T-helper 17 cell (primary cell): ENCODE measurements at places on chromosomes 4 and X. TPM values are rescaled to one million over a fixed set of nuclear protein-coding genes. Genes with fewer than 3 reads are reported as not detected.

DNA sequence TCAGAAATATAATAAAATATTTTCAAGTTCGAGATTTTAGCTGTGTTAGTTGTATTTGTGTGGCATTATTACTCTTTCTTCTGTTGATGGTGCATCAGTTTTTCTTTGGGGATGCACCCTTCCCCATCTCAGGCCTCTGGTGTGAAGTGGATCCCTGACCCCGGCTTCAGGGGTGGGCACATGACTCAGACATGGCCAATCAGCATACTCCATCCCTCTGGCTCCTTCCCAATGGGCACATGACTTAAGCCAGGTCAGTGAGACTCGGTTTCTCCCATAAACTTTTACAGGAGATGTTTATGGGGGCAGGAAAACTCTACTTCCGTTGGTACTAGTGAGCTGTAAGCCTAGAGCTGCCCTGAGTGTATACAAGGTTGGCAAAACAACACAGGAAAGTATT, 3.0 kb upstream of the KIT start:
- DNase-seq: no peak
- H3K4me1 ChIP-seq: peaks cover 6% of the 10 kb centered on the region
- H3K27ac ChIP-seq: no peak overlapping the region
- peaks cover 53% of the 10 kb centered on the region for H3K27me3 ChIP-seq

DNA sequence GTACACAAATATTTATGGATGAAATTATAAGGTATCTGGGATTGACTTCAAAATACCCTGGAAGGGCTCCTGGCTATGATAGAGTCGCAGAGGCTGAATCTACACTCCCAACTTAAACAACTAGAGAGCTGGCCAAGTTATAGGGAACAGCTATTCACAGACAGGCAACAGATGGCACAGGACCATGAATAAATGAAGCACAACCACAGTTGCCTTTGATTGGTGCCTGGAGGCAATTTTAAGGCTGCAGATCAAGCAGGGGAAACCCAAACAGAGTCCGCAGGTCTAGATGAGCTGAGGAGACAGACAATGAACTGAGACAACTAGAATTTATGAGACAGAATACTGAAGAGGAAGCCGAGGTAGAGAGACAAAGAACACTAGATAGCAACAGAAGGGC, 155.9 kb downstream of the EVC2 start:
- no peaks in the 10 kb centered on the region for H3K4me1 ChIP-seq
- no peak overlapping the region for H3K4me3 ChIP-seq
- H3K36me3 ChIP-seq: no peaks in the 10 kb centered on the region
- H3K27me3 ChIP-seq: no peaks in the 10 kb centered on the region
- DNase-seq: no peak

PDGFC gene
- total RNA-seq: 4.8 TPM

- no peak for DNase-seq
- peak overlapping the region; percentile 9 for H3K27ac ChIP-seq
- no peaks in the 10 kb centered on the region for H3K4me1 ChIP-seq
- H3K4me3 ChIP-seq: peak overlapping the region; percentile 19
- H3K27me3 ChIP-seq: no peaks in the 10 kb centered on the region
- peaks cover 3% of the 10 kb centered on the region for H3K36me3 ChIP-seq
Measured at GRCh38 chrX:39969099-39969818, 128.5 kb downstream of the BCOR start.

DNA sequence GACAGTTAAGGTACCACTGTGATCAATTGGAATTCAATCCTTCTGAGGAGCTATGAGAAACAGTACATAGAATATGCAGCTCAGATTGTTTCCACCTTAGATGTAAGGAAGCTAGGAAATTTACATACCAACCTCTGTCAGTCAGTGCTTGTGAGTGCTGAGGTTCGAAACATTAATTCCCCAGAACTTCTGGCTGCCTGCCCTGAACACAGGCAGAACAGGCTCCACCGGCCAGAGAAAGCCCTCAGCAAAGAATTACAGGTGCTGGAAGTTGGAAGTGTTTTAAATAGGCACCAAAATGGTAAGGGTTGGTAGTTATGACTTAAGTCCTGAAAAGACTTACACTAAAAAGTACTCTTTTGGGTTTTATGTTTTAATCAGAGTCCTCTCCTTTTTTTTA, 651.8 kb downstream of the C4orf33 start:
- no peak for DNase-seq
- H3K36me3 ChIP-seq: no peaks in the 10 kb centered on the region
- no peak overlapping the region for H3K4me3 ChIP-seq

- H3K36me3 ChIP-seq: no peaks in the 10 kb centered on the region
- H3K4me1 ChIP-seq: peaks cover 20% of the 10 kb centered on the region
- H3K27me3 ChIP-seq: peaks cover 5% of the 10 kb centered on the region
- peak overlapping the region; percentile 85 for H3K27ac ChIP-seq
- peak; percentile 58 for DNase-seq
Measured at GRCh38 chr4:3047464-3048286, 26.7 kb downstream of the HTT-AS start.

- peaks cover 32% of the 10 kb centered on the region for H3K4me1 ChIP-seq
- H3K36me3 ChIP-seq: peaks cover 2% of the 10 kb centered on the region
- no peak for DNase-seq
- peak overlapping the region; percentile 80 for H3K4me3 ChIP-seq
- peak overlapping the region; percentile 87 for H3K27ac ChIP-seq
Measured at GRCh38 chr4:7649741-7650531, 215.2 kb upstream of the PSAPL1 start.

DNA sequence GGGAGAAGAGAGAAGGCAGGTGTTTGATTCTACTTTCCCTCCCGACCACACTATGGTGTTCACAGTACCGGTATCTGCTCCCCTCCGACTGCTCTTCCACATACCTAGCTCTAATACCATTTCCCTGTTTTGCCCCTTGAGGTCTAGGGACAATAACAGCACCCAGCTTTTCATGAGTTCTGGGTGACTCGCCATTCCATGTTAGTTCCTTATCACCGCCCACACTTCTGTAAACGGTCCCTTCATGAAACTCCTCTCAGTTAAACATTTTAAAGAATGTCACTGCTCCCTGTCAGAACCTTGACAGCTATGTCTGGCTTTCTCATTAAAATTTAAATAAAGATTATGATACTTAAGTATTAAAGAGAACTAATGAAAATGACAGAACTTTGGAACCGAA, 136.7 kb downstream of the ADAMTS3 start:
- peaks cover 4% of the 10 kb centered on the region for H3K27me3 ChIP-seq
- no peak overlapping the region for H3K4me3 ChIP-seq
- H3K27ac ChIP-seq: no peak overlapping the region
- DNase-seq: no peak
- H3K36me3 ChIP-seq: no peaks in the 10 kb centered on the region

NAP1L3 gene
- total RNA-seq: 3.9 TPM

DNA sequence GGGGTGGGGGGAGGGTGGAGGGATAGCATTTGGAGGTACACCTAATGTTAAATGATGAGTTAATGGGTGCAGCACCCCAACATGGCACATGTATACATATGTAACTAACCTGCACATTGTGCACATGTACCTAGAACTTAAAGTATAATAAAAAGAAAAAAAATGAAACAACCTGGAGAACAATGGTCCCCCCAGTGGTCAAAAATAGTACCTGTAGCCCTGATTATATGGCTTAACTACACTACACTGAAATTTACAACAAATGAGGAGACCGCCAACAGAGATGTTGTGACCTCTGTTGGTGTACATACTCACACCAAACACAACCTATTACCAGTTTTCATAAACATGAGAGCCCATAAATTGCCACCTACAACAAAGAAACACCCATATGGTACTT, 7.3 kb upstream of the MAGEE1 start:
- no peak for DNase-seq
- no peak overlapping the region for H3K4me3 ChIP-seq
- no peaks in the 10 kb centered on the region for H3K27me3 ChIP-seq
- peaks cover 4% of the 10 kb centered on the region for H3K4me1 ChIP-seq
- H3K36me3 ChIP-seq: no peaks in the 10 kb centered on the region

PCSK1N gene
- total RNA-seq: 14.2 TPM

DNA sequence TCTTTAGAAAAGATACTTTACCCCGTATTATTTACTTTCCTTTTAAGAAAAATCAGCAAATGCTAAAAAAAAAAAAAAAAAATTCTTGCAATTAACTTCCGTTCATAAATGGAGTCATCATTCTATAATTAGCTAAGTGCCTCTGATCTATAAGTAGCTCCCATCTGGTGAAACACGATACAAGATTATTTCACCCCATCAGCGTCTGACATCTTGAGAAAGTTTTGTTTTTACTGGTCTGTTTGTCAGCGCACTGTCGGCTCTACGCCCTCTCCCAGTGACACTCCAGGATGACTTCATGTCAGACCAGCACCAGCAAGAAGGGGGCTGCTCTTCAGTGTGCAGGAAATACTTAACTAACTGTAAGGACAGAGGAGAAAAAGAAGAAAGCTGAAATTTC, 108.3 kb downstream of the AFAP1 start:
- peaks cover 55% of the 10 kb centered on the region for H3K4me1 ChIP-seq
- no peaks in the 10 kb centered on the region for H3K27me3 ChIP-seq
- H3K27ac ChIP-seq: peak overlapping the region; percentile 96

GRCh38 chr4:15331930-15332329, 95.9 kb upstream of the C1QTNF7 start:
- no peak overlapping the region for H3K27ac ChIP-seq
- H3K27me3 ChIP-seq: no peaks in the 10 kb centered on the region
- H3K36me3 ChIP-seq: peaks cover 4% of the 10 kb centered on the region
- peaks cover under 1% of the 10 kb centered on the region for H3K4me1 ChIP-seq
- H3K4me3 ChIP-seq: no peak overlapping the region
- DNase-seq: no peak

MAGEE1 gene
- 8.4 TPM for total RNA-seq

STK26 gene
- total RNA-seq: 25.2 TPM

GRCh38 chr4:182145334-182145905, 97.8 kb upstream of the TENM3 start:
- no peak overlapping the region for H3K27ac ChIP-seq
- H3K36me3 ChIP-seq: peaks cover 2% of the 10 kb centered on the region
- H3K27me3 ChIP-seq: peaks cover 66% of the 10 kb centered on the region
- peaks cover 3% of the 10 kb centered on the region for H3K4me1 ChIP-seq

FABP2 gene
- total RNA-seq: not detected

SORCS2 gene
- total RNA-seq: not detected

ZMYM3 gene
- total RNA-seq: 18.1 TPM

DNA sequence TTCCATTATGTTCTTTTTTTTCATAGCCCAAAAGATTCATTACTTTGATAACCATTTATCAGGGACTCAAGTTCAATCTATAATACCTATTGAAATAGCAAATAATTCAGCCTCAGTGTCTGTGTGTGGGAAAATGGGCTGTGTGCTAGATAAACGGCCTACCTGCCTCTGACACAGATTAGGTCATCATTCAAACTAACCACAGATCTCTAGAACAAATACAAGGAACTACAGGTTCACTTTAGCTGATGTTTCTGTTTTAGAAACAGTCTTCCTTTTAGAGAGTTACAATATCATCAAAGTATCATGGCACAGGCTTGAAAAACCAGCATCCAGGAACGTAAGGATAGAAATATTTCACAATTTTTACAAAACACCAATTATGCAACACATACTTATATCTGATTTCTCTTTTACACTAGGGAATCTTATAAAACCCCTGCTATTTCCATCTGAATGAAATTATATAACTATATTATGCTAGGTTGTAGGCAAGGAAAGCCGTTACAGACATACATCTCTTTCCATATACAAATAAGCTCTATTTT, 56.6 kb upstream of the MAB21L2 start:
- no peak overlapping the region for H3K4me3 ChIP-seq
- H3K27me3 ChIP-seq: no peaks in the 10 kb centered on the region
- DNase-seq: no peak
- H3K4me1 ChIP-seq: no peaks in the 10 kb centered on the region
- H3K36me3 ChIP-seq: no peaks in the 10 kb centered on the region
- no peak overlapping the region for H3K27ac ChIP-seq

- no peaks in the 10 kb centered on the region for H3K4me1 ChIP-seq
- H3K4me3 ChIP-seq: no peak overlapping the region
- no peak overlapping the region for H3K27ac ChIP-seq
Measured at GRCh38 chr4:148704291-148704690, 262.1 kb upstream of the NR3C2 start.

SAGE1 gene
- total RNA-seq: not detected

DNA sequence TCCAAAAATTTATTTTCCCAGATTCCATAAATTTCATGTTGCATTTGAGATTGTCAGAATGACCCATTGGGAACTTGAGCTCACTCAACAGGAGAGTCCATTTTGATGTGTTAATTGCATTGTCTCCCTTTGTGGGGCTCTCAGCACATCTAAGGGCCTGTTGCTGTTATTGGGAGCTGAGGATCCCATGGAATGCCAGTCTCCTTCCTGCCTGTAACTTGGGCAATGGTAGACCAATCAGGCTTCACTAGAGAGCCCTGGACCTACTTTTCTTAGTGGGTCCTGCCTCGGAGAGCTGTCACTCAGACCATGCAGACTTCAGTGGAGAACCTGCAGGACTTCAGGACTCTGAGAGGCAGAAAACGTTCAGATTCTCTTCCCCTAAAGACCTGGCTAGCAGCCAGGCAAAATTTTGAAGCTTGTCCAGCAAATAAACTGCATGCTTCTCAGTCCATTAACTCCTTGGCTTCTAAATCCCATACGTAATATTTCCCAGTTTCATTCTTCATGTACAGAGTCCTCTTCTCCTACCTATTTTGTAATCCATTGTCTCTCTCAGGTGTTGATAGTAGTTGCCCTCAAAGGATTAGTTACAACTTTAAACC, 25.1 kb downstream of the OCRL start:
- peaks cover 13% of the 10 kb centered on the region for H3K36me3 ChIP-seq
- peaks cover 9% of the 10 kb centered on the region for H3K4me1 ChIP-seq
- H3K27me3 ChIP-seq: no peaks in the 10 kb centered on the region
